ENCODE measurements at places on chromosomes 16 and 17. TPM values are rescaled to one million over a fixed set of nuclear protein-coding genes. Genes with fewer than 3 reads are reported as not detected.

DNA sequence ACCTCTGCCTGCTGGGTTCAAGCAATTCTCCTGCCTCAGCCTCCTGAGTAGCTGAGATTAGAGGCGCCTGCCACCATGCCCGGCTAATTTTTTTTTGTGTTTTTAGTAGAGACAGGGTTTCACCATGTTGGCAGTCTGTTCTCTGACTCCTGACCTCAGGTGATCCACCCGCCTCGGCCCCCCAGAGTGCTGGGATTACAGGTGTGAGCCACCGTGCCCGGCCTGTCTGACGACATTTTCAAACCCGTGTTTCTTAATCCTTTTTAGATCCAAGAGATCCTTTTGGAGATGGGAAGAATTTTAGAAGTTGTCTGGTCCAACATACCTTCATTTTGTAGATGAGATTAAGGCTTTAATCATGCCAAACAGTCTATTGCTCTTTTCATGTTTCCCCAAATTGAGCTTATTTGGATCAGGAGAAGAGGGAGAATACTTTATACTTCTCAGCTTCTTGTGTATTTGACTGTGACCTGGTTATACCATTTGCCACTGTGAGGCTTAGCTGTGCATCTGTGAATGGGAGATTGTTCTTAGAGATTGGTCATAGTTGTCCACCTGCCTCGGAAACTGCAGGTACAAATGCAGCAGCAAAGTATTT is 25.8 kb downstream of the USP10 start:
- DNase-seq = no peak

KRTAP17-1 gene
- not detected for total RNA-seq

EVI2A gene
- total RNA-seq = 6.1 TPM

- DNase-seq = no peak
Observed at GRCh38 chr17:19023209-19023999, 18.8 kb upstream of the FAM83G start.

GRCh38 chr17:30550512-30551273 is 73.5 kb downstream of the GOSR1 start:
- no peak for DNase-seq

KRTAP2-3 gene
- total RNA-seq = not detected

HAP1 gene
- total RNA-seq = 0.14 TPM

TMEM98 gene
- total RNA-seq = 101 TPM
